SK-MEL-5 (cell line): ENCODE measurements at places on chromosomes 6 and 20. TPM values are rescaled to one million over a fixed set of nuclear protein-coding genes. Genes with fewer than 3 reads are reported as not detected.
A peak's percentile ranks its signal among the peaks of the same experiment; 100 is the strongest.

GRCh38 chr6:160131636-160132296, 10.2 kb downstream of the SLC22A1 start:
- no peak for DNase-seq

GRCh38 chr6:131262060-131262459, 126.8 kb downstream of the AKAP7 start:
- no peak for DNase-seq

DNA sequence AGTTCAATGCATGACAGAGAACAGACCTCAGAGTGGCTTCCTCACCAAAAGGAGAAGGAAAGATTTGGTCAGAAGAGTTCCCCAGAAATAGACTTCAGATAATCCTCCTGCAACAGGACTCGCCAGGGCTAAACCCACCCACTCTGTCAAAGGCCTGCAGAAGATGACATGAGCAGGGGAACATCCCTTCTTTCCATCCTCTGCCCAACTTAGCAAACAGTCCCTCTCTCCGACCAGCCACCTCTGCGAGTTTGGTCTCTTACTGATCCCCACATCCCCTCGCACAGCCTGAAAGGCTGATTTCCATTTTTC, 7.5 kb downstream of the NFATC2 start:
- no peak for DNase-seq

- DNase-seq: no peak
These were observed 19.5 kb upstream of the MAS1 start for GRCh38 chr6:159871241-159871640.

DNA sequence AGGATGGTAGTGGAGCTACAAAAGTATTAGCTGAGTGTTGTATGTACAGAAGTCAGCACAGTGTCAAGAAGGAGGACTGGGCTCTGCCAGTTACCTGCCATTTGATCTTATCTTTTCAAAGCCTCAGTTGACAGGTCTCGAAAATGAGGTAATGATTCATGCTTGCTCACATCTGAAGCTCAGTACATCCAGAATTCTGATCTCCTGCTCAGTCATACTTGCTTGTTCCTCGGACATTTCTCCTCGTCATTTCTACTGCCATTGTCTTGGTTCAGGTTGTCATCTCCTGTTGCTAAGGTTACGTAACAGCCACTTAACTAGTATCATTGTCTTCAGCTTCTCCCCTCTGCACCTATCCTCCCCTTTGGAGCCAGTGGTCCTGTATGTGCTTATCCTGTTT, 89.5 kb downstream of the SLX4IP start:
- DNase-seq: no peak

DNA sequence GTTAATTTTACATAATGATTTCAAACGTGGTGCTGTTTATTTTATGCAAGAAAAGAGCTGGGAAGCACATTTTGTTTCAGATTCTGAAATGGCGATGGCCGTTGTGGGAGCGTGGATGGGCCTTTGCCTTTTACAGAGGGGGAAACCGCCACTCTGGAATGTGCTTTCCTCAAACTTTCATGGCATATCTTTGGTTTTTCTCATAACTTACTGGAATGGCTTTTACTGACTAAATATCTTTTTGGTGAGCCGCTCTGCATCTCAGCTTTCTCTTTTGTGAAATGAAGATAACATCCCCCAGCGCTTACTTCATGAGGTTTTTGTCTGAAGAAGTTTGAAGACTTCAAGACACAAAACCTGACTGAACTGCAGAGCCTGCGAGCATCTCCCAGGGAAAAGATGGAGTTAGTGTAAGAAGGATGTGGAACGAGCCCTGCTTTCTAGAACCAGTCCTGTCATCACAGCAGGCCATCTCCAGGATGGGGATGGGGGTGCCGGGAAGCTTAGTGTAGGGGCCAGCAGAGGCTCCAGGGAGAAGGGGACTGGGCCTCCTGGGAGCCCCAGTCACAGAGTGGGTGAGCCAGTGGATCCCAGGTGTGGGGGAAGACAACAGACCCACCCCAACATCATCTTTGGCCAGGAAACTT, 61.8 kb upstream of the TIAM2 start:
- DNase-seq: no peak

DNA sequence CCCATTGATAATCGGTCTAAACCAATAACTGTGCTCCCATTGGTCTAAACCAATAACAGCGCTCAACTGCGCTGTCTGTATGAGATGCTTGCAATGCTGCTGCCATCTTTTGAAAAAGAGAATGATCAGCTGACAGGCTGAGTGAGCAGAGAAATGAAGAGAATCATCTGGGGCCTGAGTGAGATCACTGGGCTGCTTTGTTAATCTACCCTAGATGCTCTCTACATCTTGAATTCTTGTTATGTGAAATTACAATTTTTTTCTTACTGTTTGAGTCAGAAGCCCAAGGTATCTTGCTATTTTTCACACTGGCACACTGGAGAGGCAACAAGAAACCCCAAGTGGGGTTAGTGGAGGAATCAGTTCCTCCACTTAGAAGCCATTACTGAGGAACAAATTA, 91.5 kb upstream of the GCM1 start:
- no peak for DNase-seq

DNA sequence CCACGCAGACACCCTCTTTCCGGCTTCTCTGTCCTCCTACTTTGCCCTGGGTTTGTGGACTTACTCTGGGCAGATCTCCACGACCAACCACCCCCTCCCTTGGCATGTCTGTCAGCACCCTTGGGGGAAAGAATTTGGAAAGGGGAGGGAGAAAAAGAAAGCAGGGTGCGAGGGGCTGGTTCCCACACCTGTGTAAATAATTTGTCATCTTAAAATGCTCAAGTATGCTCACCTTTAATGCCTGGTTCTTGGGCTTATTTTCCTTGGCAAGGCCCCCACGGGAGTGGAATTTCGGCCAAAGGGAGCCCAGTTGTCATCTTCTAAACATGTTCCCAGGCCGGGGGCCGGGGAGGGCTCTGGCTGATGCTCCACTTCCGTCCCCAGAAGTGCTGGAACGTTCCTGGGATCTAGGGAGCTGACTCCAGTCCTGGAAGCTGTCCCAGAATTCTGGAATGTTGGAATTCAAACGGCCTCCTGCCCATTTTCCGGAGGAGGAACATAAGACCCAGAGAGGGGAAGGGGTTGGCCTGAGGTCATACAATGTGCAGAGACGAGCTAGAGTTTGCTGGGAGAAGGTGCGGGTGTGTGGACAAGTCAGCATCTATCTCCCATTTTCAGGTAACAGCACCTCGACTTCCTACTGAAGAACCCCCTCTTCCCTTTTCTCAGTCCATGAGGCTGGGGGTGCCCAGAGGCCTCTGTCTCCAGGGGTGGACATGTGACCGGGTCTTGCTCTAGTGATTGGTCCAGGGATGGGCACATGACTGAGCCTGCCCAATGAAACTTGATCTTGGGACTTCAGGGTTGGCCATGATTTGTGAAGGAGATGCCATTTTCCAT, 122.3 kb downstream of the CEBPB start:
- peak; percentile 36 for DNase-seq

DNA sequence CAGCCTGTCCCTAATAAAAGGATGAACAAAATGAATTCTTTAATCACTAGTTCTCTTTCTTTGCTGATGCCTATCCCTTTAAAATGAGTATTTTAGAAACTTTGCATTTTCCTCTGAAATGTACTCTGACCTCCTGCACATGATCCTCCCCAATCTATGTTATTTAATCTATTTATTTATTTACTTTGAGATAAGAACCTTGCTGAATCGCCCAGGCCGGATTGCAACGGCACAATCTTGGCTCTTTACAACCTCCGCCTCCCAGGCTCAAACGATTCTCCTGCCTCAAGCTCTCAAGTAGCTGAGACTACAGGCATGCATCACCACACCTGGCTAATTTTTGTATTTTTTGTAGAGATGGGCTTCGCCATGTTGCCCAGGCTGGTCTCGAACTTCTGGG, 27.9 kb downstream of the ADTRP start:
- DNase-seq: no peak

DNA sequence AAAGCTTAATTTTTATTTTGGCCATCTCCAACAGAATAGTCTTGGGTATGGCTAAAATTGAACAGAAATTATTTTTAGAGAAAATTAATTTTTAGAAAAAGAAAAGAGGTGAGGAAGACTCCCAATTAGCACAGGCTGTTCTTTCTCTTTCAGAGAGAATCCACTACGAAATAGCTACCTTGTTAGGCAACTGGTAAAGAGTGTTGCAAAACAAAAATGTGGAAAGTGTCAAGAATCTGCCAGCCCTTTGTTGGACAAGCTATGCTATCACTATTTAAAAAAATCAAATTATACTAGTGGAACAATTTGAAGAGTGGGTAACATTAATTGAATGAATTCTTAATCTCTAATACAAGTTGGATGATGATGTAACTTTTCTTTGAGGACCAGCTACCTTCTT, 19.2 kb upstream of the ZSCAN9 start:
- DNase-seq: no peak

GRCh38 chr20:53402233-53403005, 191.2 kb downstream of the ZNF217 start:
- no peak for DNase-seq

GRCh38 chr6:107706516-107707115, 117.5 kb downstream of the SCML4 start:
- no peak for DNase-seq

DNA sequence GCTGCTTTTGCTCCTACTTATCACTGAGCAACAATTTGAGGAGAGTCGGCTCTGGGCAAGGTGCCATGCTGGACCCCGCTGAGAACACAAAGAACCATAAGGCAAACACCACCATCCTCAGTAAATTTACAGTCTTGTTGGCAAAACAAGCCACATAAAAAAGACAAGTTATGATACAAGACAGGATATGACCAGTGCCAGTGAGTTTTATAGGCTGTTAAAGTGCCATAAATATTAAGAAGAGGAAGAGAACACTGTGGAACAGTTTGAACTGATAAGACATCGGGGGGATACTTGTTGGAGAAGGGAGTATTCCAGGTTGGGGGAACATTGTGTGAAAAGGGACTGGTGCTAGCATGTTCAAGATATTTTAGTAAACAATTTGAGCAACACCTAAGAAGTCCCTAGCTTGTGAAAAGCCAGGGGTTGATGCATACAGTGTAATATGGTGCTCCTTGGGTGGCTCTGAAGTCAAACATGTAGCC, 25.3 kb upstream of the RIPOR2 start:
- DNase-seq: no peak

GRCh38 chr6:141969201-141969600, 163.5 kb upstream of the GJE1 start:
- DNase-seq: no peak

- no peak for DNase-seq
These were observed 84.4 kb downstream of the EYA2 start for GRCh38 chr20:46978951-46979491.

DNA sequence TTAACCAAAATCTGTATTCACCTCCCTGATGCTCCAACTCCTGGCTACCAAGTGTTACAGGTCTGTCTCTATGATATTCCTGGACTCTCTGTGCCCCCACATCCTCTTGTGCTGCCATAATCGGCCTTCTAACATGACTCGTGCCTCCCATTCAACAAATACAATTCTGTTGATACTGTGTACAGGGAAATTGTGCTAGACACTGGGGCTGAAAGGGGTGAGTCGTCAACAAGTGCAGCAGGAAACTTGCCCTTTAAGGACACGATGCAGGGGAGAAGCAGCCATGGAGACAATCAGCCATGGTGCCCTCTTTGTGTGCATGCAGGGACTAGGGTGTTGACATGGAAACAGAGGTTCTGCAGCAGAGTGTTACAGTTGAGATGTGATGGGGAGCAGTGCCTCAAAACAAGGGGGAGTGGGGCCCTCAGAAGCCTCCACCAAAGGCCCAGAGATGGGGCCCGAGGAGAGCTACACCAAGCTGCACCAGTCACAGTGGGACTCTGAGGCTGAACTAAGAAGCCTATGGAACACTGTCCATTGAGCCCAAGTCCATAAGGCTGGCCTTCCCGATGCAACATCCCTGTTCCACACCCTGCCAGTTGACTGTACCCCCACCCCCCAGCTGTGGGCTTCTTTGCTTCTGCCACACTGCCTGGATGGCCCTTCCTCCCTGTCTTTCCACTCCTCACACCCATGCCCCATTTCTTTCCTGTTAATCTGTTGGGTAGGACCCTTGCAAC, 3.1 kb downstream of the PCED1A start:
- DNase-seq: no peak

DNA sequence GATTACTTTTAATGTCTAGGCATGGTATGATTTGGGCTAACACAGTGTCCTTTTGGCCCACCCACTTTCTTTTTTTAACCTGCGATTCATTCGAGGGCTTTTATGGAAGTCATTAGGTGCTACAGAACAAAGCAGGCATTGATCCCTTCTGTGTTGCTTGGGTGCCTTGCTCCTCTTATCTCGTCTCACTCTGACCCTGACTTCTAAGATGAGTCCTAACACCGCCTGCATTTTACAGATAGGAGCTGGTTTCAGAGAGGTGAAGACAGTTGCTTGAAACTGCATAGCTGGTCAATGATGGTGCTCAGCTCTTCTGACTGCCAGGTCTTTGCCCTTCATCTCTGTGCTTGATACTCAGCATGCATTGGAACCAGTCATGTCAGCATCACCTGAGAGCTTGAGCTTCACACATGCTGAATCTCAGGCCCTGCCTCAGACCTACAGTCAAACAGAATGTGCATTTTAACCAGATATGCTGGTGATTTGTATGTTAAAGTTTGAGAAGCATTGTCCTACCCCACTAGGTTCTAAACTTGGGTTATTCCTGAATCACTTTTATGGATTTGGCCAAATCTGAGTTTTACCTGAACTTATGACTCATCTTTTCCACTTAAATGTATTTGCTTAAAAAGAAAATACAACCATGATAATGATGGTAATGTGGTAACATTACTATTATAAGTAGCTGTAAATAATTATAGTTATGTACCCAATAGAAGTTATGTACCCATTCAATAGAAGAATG, 142.3 kb downstream of the PLCB4 start:
- DNase-seq: peak; percentile 50

DNA sequence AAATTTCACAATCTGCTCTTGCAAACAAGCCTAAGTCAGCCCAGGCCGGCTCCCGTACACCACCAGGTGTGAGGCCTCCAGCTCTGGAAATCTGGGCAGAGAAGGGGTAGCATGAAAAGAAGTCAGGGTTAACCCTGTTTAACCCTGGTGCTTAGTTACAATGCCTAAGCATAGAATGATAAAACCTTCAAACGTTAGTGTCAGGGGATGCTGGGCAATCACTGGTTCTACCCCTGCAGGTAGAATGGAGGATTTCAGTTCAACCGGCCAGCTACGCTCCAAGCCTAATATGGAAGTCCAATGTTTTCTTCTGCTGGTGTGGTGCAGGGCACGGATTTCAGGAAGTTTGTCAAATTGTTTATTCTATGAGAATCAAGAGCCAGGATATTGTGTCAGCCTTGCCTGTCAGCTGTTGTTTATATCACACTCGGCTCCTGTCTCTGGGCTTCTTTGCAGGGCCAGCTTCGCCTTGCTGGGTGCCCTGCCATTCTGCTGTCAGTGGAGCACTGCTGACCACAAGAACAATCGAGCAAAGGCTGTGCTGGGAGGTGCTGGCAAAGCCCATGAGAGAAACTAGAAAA, 20.2 kb upstream of the CD93 start:
- DNase-seq: no peak

Gene MACROD2
- 1.3 and 3.3 TPM in 2 replicates for total RNA-seq

Gene GJA1
- 0.21 and 0.32 TPM in 2 replicates for total RNA-seq

Gene RBPJL
- total RNA-seq: not detected in 2 replicates

Gene KDM1B
- 49.9 and 54.2 TPM in 2 replicates for total RNA-seq

Gene ARMH2
- total RNA-seq: not detected in 2 replicates

Gene CCND3
- total RNA-seq: 26.9 and 31.8 TPM in 2 replicates

Gene NANP
- total RNA-seq: 10.3 and 11.6 TPM in 2 replicates
